Amygdala (tissue), 56 donors: ENCODE measurements at places on chromosomes 13 and 19.
A peak's percentile ranks its signal among the peaks of the same experiment; 100 is the strongest.

- DNase-seq = no peak
These were observed 8.8 kb downstream of the SAFB start for GRCh38 chr19:5631567-5632240.

GRCh38 chr13:44465318-44465717 lies 91.7 kb downstream of the SERP2 start:
- no peak for DNase-seq

- no peak for DNase-seq
These were observed 28.0 kb downstream of the SERP2 start for GRCh38 chr13:44401577-44401976.

- DNase-seq = no peak
These were observed 2.3 kb downstream of the MATK start for GRCh38 chr19:3783660-3784584.

DNA sequence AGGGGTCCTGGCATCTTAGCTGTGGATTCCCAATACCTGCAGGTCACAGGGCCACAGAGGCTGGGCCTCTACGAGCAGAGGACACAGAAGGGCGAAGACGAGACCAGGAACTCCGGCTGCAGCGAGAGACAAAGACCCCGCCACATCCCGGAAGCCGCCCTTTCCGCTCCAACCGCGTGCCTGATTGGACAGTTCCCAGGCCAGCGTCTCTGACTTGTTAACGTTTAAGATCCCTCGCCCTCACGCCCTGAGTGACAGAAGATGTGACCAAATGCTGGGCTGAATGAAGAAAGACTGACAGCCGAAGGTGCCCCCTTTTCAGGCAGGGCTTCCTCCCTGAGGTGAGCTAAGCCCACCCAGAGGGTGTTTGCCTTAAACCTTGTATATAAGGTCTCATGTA lies at the start of gene ZNF98:
ZNF98 (minus strand) TSS at position 136 of the 400 bp plus-strand sequence; CDS start at position 14, 122 bp downstream.
- peak; percentile 5 for DNase-seq

DNA sequence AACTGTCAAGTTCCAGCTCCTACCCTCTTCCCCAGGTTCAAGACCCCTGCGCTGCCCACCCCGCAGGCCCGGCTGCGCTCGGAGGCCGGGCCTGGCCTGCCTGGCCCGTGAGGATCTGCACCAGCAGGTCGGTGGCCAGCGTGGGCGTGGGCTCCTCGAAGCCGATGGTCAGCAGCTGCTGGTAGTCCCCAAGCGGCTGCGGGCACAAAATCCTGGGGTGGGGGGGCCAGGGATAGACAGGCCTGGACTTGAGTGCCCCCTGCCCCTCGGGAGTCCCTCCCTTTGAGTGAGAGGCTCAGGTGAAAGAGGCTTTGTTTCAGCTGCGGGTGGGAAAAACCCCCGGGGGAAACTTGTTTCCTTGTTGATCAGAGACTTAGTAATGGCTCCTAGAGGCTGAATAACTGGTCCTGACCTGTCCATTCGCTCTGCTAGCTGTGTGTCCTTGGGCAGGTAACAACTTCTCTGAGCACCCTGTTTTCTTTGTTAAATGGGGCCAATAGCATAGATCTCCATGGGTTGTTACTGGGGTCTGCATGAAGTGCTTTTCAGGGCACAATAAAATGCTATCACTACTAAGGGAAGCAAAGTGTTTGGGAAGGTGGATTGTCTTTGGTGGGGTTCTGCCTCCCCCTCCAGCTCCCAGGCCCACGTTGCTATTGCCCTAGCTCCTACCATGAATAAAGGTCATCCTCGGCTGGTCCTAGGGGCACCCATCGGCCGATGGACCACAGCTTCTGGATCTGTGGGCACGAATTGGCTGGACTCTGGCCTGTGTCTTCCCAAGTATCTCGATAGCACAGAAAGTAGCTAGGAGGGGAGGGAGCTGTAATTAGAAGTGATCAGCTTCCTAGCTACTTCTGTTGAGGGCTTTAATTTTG lies 3.5 kb downstream of the C19orf67 start:
- no peak for DNase-seq

- no peak for DNase-seq
These were observed 38.4 kb downstream of the CD320 start for GRCh38 chr19:8269724-8270123.

DNA sequence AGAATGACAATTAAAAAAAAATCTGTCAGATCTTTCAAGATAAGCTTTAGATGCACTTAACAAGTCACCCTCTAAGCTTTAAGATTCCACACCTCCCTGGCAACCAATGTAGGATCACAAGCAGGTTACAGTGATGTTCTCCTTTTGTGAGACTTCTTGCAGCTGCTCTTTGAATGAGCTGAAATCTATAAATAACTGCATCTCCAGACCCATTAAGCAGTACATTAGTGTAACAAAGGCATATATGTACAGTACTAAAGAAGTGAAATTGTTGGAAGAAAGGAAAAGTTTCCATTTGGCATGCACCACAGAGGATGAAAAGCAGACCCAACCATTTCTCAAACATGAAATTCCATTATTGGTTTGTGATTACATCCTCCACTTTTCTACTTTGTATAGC lies 364.7 kb downstream of the ENOX1 start:
- DNase-seq = no peak

DNA sequence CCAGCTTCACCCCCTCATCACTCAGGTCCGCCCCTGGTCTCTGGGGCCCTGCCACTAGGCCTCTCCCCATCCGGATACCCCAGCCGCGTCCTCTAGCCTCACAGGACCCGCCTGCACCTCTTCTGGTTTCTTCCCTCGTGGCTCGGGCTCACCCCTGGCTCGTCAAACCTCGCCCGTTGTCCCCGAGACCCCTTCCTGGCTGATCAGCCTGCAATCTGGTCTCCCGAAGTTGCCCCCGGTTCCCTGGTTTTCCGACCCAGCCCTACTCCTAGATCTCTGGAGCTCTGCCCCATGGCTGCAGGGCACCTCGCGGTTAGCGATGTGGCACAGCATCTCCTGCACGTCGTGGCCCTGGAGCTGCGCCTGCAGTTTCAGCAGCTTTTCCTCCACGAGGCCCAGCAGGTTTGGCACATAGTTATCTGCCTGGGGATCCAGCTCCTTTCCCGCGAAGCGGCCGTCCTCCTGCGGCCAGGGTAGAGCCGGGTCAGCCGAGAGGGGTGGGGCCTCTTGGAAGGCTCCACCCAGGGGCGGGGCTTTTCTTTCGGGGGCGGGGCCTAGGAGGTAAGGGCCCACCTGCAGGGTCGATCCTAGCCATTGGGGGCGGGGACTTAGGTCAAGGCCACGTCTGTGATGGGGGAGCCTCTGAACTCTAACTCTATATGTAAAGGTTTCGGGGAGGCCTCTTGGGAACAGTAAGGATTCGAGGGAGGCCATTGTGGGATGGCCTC lies 2.4 kb upstream of the RGL3 start:
- DNase-seq = no peak

DNA sequence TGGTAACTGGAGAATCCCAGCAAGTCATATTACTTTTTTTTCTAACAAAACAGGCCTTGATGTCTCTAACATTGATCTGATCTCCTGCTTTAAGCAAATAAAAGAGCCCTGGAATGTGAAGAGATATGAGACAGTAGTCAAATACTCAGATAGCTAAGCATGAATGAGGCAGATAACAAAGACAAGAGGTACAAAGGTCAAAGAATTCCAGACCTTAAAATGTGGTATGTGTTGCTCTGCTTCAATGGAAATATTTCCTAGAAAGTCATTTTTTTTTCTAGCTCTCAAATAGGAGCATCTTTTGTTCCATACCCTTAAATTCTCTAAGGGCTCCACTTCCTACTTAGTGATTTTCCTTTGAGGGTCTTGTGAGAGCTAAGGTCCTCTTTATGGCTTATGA lies 54.6 kb downstream of the ZNF254 start:
- DNase-seq = no peak

DNA sequence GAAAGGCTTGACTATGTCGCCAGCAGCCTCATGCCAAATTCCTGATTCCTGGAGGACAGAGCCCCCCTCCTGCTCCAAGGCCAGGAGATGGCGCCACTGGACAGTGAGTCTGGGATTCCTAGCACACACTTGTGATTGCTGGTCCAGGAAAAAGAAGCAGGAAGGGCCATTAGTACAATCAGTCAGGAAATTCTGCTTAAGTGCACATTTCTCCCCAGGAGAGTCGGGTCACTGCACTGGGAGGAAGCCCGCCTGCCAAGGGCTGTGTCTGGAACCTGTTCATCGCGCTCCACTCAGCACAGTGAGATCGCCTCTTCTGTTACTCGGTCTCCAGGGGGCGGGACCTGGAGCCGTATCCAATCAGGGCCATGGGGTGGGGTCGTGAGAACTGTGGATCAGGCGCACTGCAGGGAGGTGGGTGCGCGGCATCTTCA lies 65.1 kb downstream of the ZNF823 start:
- peak; percentile 67 for DNase-seq

DNA sequence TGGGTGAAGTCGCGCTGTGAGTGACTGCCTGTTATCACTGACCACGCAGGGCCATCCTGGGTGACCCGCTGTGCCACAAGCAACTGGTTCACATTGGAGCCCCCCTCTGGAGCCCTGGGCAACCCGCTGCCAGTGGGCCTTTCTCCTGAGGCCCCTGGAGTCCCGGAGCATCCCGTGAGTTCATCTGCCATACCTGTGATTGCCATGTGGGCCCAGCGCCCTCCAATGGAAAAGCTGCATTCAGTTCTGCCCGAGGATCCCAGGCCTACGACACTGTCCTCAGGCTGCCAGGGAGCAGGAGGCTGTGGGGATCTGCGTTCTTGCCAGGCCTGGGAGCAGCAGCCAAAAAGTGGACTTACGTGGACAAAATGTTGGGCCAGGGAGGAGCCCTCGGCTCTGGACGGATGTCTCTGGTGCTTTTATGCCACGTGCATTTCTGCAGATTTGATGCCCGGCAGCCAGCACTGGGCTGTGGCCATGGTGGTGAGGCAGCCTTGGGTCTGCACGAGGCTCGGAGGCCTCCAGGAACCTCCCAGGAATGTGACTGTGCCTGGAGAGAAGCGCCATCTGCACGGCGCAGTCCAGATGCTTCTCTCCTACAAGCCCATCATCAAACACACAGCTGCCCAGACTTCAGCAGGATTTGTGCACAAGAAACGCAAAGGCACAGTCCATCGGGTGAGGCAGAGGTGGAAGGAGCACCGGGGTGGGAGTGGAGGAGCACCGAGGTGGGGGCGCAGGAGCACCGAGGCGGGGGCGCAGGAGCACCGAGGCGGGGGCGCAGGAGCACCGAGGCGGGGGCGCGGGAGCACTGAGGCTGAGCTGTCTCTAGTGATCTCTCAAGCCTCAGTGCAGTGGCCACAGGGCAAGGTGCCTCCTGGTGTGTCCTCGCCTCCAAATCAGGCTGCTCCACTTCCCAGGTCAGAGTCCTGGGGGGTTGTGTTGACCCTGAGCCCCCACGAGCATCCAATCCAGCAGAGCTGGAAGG lies 44.0 kb downstream of the C13orf46 start:
- DNase-seq = no peak

- DNase-seq = no peak
These were observed 8.4 kb upstream of the ZNF554 start for GRCh38 chr19:2811221-2811722.
